ENCODE measurements at places on chromosomes 3 and 15. TPM values are rescaled to one million over a fixed set of nuclear protein-coding genes. Genes with fewer than 3 reads are reported as not detected.

The CCK gene
- not detected for total RNA-seq

The ACTRT3 gene
- 0.17 TPM for total RNA-seq

The PODXL2 gene
- 3.3 TPM for total RNA-seq

The SLC28A2 gene
- not detected for total RNA-seq

The IL5RA gene
- 0.33 TPM for total RNA-seq

- DNase-seq: no peak
These were observed 1.1 kb upstream of the CDC25A start for GRCh38 chr3:48189321-48189720.

DNA sequence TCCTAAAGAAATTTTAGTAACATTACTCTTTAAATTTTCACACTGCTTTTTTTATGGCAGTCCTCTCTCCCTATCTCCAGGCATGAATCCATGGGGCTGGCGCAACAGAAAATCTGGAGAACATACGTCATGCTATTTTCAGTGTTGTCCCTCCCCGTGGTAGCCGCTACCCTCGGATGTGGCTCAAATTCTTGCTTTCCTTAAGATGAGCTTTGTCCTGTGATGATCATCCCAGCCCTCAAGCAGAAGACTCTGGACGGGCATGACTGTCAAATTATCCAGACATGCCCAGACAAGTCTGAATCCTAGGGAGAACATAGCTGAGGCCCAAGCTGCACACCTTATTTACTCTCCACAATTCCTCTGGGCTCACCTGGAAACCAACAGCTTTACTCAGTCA is 49.1 kb downstream of the FMN1 start:
- no peak for DNase-seq

- DNase-seq: no peak
These were observed 1026.2 kb downstream of the NAALADL2 start for GRCh38 chr3:175885231-175885766.

GRCh38 chr15:83694536-83694935 is 40.6 kb downstream of the ADAMTSL3 start:
- no peak for DNase-seq

DNA sequence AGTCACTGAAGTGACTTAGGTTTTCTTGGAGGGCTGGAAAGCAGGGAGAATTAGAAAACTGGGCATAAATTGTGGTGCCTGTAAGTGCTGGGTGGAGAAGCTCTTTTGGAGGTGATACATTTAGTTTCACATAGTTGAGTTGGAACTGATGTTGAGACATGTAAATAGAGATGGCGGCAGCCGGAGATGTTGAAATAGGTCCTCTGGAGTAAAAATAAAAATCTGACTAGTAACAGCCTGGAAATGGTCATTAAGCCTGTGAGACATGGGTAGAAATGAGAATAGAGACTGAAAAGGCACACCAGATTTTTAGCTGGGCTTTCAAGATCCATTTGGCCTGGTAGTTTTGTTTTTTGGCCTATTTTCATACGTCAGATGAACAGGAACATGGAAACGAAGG is 2.9 kb upstream of the NIT2 start:
- DNase-seq: no peak

DNA sequence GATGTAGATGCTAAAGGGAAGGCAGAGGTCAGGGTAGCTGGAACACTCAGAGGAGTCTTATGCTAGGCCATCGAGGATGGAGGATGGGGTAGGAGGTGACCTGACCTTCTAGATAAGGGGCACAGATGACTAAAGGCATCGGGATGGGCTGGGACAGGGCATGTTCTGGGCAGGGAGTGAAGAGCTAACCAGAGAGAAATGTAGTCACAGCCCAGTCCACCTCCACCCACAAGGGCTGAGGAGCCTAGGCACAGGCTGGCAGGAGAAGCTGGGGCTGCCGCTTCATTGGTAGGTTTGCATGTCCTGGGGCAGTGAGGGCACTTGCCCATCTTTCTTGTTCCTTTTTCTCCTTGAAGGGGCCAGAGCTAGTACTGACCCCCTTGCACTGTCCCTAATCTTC is 12.6 kb downstream of the CLK3 start:
- DNase-seq: no peak
